ENCODE measurements at places on chromosomes 7 and 10. TPM values are rescaled to one million over a fixed set of nuclear protein-coding genes. Genes with fewer than 3 reads are reported as not detected.

UCMA gene
- total RNA-seq, result not detected

PNLIPRP3 gene
- total RNA-seq, result not detected

C10orf105 gene
- 0.42 TPM for total RNA-seq

ACHE gene
- total RNA-seq, result 0.17 TPM

PKD2L1 gene
- 0.20 TPM for total RNA-seq

DPCD gene
- 3.0 TPM for total RNA-seq

GARS1 gene
- total RNA-seq, result 158 TPM

GDF2 gene
- total RNA-seq, result not detected

HOGA1 gene
- total RNA-seq, result not detected

SLC26A5 gene
- not detected for total RNA-seq

PAPOLB gene
- not detected for total RNA-seq

GATA3 gene
- 59.5 TPM for total RNA-seq

VSTM4 gene
- 0.10 TPM for total RNA-seq

TCERG1L gene
- 0.07 TPM for total RNA-seq
